ENCODE measurements at places on chromosomes 16 and 17.

DNA sequence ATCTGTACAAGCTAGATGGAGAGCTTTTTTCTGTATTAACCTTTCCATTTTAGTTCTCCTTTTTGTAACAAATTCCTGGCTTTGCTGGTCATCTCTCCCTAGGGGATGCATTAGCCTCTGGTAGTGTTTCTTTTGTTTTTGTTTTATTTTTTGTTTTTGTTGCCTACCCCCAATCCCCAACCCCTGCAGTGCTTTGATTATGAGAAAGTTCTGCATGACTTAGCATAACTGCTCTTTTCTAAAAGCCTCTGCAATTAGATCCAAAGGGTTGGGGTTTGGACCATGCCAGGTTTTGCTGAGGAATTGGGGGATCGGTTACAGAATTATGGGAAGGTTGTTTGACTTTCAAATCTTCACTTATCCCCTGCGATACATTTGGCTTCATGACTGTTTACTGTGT is 98.2 kb downstream of the ADAMTS18 start:
- no peak for DNase-seq

GRCh38 chr16:4654011-4654963 is 29.7 kb downstream of the MGRN1 start:
- DNase-seq: no peak

- peak; percentile 10 for DNase-seq
Observed at GRCh38 chr16:70602831-70603230, 43.5 kb upstream of the IL34 start.

DNA sequence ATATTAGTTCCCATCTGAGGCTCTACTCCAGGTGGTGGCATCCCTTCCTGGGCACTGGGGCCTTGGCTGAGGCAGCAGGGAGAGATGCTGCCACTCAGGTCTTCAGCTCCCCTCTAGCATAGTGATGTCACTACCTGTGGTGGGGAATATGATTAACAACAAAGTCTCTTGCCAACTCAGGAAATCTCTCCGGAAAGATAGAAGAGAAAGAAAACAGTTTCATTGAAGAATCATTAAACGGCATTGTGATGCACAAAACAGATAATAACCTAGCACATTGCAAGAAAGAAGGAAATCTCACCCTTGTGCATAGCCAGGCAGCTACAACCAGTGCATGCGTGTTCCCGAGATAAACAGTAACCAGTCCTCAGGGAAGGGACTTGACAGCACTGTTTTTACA is 12.2 kb upstream of the ZNF267 start:
- no peak for DNase-seq

DNA sequence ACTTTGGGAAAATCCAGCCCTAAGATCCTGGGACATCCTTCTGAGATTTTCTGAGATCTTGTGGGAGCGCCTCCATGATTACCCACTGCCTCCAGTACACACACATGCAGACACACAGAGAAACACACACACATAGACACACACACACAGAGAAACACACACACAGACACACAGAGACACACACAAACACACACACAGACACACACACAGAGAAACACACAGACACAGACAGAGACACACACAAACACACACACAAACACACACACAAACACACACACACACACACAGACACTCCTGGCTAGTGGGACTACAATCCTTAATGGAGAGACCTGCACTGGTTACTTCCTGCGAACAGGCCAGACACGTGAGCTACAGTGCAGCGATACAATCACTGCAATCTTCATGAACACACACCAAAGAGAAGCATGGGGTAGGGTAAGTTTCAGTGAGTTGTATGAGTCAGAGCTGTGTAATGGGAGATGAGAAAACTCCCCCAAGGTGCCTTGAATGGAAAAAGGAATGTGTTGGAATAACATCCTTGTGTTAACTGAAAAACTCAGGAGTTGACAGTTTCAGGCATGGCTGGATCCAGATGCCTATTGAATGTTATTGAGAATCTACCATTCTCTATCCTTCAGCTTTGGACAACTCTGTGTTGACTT is 79.5 kb downstream of the SLC6A2 start:
- DNase-seq: no peak

DNA sequence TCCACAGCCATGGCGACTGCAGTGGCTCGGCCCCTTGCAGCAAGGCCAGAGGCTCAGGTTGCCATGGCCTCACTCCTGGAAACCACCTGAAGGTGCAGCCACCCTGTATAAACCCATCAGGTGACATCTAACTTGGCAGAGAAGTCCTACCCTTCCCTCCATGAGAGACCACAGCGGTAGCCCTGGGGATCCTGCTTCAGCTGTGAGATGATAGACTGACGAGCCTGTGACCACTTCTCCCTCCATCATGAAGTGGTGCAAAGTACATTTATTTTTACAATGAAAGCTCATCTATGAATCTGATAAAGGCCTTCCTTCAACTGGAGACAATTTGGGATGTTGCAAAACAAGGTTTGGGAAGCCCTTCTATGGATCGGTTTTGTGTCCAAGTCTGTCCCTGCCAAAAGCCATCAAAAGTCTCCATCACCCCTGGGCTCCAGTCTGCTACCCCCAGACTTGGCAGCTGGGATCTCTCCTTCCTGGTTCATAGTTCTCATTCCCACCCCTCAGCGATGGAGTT is 1.8 kb downstream of the ZACN start:
- DNase-seq: no peak

GRCh38 chr17:11997972-11998233 is 628 bp upstream of the ZNF18 start:
- no peak for DNase-seq

GRCh38 chr17:17071531-17072360 is 29.5 kb downstream of the MPRIP start:
- peak; percentile 30 for DNase-seq

DNA sequence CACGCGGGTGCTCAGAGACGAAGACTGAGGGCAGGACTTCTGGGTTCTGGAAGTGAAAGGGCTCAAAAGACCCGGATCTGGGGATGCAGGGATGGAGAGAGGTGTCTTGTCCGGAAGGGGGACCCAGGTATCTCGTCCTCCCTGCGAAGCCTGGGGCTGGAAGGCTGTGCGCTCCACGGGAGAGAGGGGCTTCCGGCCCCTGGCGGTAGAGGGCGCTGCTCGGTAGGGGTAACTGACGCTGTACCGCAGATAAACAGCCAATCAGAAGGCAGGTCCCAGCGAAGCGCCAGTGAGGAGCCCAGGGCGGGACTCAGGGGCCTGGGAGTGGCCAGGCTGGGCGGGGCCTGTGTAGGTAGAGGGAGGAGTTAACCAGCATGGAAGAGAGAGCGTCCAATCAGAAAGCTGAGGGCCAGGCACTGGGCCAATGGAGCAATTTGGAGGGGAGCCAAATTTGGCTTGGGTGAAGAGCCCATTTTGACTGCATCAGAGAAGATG is 804 bp downstream of the TGFB1I1 start:
- peak; percentile 89 for DNase-seq

- no peak for DNase-seq
Observed at GRCh38 chr17:60817192-60817591, 139.5 kb downstream of the BCAS3 start.

DNA sequence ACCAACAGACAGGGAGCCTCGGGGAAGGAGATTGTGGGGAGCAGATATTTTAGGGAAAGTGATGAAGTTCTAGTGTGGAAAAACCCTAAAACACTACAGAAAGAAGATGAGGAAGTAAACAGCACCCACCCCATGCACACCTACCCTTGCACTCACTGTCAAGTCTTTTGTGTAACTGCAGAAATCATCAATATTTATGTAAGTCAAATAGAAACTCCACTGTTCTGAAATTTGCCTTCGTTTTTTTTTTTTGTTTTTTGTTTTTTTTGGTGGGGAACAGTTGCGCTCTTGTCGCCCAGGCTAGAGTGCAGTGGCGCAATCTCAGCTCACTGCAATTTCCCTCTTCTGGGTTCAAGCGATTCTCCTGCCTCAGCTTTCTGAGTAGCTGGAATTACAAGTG is 273.4 kb downstream of the CPPED1 start:
- DNase-seq: no peak

- no peak for DNase-seq
Observed at GRCh38 chr16:1470481-1471251, 4.2 kb downstream of the CLCN7 start.

DNA sequence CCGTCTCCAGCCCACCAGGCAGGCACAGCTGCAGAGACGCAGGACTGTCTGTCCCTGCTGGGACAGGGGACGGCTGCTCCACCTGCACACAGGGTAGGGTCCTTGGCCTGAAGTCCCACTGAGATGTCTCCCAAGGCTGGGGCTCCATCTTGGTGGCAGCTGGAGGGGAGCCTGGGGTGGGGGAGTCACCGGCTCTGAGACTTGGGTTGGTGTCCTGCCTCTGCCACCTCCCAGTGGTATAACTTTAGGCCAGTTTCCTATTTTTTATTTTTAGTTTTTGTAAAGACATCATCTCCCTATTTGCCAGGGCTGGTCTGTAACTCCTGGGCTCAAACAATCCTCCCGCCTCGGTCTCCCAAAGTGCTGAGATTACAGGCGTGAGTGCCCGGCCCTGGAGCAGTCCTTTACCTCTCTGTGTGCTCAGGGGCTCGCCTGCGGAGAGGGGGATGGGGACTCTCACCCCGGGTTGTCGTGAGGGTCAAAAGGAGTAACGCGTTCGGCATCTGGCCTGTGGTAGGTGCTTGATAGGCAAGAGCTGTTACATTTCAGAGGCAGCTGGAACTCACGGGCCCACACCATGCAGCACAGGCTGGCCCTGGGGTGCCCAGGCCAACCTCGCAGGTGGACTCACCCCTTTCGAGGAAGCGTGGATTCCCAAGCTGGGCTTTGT is 46.6 kb upstream of the DOC2B start:
- no peak for DNase-seq

- no peak for DNase-seq
Observed at GRCh38 chr17:75152523-75152921, 1.8 kb downstream of the JPT1 start.

- no peak for DNase-seq
Observed at GRCh38 chr17:57724026-57724728, 20.9 kb downstream of the CCDC182 start.

DNA sequence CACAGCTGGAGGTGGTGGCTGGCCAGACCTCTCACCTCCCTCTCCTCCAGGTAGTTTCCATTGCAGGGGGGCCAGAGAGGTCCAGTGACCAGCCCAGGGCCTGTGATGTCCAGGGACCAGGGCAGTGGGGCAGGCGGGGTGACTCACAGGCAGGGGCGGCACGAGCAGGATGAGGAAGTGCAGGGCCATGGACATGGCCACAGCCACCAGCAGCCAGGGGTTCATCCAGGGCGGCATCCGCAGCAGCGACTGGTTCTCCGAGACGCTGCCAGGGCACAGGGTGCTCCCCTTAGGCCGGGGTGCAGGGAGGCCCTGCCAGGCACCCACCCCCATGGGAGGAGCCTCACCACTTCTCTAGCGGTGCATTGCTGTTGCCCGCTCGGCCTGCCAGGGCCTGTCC is 12.9 kb upstream of the P2RX1 start:
- no peak for DNase-seq

DNA sequence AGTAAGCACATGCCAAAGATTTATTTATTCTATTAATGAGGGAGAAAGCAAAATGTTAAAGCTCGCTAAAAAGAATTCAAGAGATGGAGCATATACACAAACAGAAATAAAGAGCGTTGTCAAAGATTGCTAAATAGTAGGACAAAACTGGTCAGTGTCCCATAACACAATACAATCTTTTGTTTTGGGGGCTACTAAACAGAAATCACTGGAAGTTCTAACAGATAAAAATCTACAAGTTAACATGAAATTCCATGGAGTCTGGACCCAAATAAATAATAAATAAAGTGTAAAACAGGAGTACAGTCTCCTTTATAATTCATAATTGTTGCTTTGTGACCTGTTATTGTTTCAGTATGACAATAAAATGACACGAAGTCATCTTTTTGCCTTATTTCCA is 115.2 kb upstream of the CNTNAP4 start:
- no peak for DNase-seq

- DNase-seq: no peak
Observed at GRCh38 chr17:50386510-50386909, 10.8 kb downstream of the LRRC59 start.

GRCh38 chr17:21160401-21160800 is 33.6 kb downstream of the DHRS7B start:
- no peak for DNase-seq

- peak; percentile 80 for DNase-seq
Observed at GRCh38 chr16:7025616-7026190, 306.9 kb upstream of the RBFOX1 start.

DNA sequence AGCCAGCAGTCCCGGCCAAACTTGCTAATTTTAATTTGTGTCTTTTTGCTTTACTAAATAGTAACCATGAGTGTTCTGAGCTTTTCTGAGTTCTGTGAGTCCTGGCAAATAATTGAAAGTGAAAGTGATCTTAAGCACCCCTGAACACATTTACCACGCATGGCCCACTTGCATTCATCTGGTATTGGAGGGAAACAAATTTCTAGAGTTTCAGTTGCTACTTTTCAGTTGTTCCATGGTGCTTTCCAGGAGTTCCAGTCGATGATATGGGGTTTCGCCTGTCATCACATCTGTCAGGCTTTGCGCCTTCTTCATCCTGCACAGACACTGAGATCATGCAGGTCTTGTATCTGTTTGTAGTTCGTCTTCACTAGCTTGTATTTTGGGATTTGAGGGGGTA is 44.1 kb downstream of the CRLF3 start:
- DNase-seq: no peak

- no peak for DNase-seq
Observed at GRCh38 chr17:72031219-72031884, 89.5 kb upstream of the SOX9 start.

DNA sequence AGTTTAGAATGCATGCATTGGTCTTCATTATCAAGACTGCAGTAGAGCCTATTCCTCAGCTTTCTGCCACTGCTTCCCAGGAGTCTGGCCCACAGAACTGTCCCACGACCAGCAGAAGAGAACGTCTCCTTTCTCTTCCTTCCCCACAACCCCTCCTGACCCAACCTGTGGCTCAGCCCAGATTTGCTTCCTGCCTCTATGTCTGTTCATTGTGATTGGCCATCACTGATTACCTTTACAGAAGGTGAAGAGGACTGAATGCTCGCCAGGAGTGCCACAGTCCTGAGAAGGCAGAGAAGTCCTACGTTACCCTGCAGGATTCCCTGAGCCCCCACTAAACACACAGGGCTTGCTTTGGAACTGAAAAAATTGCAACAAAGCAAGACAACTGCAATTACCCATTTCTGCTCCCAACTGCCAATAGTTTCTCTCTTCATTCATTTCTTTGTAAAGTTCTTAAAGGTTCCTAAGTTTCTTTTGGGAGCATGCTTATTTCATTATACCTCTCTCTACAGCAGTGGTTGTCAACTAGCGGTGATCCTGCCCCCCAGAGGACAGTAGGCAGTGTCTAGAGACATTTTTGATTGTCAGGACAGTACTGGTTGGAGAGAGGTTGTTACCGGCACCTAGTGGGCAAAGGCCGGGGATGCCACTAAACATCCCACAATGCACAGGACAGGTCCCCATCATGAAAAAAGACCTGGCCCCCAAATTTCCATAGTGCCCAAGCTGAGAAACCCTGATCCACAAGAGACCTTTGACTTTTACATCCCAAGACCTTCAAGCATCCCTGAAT is 4.5 kb upstream of the NAT9 start:
- no peak for DNase-seq

DNA sequence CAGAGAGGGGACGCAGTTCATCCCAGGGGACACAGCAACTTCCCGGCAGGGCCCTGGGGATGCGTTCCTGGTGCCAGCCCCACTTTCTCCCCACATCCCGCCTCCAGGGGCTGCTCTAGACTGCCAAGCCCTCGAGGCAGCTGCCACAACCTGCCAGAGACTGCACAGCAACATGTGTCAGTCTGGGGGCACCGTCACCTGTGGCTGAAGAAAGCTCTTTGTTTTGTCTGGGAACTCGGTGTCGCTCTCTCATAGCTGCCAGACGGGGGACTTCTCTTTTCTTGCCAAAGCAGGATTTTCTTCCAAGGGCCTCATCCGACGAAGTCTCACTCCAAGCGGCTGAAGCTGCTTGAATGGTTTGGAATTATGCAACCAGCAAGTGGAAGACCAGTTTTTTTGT is 43.7 kb downstream of the COTL1 start:
- no peak for DNase-seq
